ENCODE measurements at places on chromosomes 6 and 20.

DNA sequence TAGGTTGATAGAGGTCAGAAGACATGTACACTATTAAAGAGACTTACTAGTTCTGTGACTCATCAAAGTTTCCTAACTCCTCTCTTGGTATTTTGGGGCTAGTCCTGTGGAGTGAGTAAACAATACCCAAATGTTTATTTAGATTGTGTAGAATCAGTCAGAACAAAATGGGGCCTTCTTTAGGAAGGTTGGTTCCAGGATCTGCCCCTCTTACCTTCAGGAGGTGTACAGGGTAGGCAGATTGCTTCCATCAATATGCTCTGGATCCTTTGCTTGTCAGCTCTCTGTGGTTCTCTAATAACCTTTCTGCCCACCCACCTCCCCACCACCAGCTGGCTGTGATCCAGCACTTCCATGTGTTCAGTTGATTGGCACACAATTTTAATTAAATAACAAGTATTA, 107.0 kb downstream of the POPDC3 start:
- DNase-seq: no peak

GRCh38 chr6:116393430-116393829, 22.7 kb downstream of the DSE start:
- DNase-seq: no peak

GRCh38 chr6:7138921-7139358, 31.2 kb downstream of the RREB1 start:
- DNase-seq: no peak

DNA sequence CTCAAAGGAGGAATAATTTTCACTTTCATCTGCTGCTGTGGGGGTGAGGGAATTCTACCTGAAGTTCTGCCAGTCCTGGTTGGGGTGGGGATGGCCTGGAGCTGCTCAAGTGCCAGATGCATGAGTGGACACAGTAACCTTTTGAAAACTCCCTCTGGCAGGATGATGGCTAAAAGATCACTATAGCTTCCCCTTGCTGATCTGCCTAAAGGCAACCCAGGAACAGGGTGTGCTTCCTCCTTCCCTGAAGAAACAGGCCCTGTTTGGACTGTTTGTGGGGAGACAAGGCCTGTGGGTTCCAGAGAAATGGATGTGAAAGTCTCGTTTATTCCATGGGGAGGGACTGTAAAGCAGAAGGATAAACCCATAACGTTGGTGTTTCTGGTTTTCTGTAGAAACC, 176.9 kb downstream of the DTNBP1 start:
- no peak for DNase-seq

- no peak for DNase-seq
Measured at GRCh38 chr20:17511401-17511800, 19.8 kb downstream of the BFSP1 start.

- DNase-seq: no peak
Measured at GRCh38 chr6:44708208-44708607, 320.7 kb downstream of the CDC5L start.

DNA sequence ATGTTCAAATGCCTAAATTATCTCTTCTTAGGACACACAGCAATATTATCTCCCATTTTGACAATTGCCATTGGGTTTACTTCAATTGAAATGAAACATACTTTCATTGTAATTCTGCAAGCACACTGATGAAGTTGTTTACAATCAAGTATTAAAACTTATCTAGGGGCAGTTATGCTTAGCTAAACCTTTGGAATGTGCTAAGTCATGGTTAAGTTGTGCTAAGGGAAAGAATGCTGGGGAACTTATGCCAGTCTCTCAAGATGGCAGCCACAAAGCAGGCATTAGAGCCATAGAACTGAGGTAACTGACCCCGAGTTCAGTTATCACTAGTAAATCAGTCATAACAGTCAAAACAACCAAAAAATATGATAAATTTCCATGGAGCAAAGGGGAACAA, 59.1 kb upstream of the NT5E start:
- no peak for DNase-seq

DNA sequence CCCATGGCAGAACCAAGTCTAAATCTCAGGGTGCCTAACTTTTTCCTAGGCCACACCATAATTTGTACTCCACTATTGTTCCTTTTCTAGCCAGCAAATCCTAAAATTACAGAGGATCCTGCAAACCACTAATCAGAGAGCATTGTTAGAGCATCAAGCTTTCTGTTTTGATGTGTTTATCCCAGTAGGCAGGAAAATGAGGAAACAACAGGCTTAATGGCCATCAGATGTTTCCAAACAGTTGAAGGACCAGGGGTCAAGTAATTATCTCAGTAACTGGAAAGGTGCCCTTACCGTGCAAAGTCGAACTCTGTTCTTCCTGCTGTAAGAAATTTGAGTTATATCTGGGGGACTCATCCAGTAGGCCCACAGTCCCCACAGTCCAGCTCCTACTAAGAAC, 58.7 kb downstream of the RALY start:
- DNase-seq: no peak

DNA sequence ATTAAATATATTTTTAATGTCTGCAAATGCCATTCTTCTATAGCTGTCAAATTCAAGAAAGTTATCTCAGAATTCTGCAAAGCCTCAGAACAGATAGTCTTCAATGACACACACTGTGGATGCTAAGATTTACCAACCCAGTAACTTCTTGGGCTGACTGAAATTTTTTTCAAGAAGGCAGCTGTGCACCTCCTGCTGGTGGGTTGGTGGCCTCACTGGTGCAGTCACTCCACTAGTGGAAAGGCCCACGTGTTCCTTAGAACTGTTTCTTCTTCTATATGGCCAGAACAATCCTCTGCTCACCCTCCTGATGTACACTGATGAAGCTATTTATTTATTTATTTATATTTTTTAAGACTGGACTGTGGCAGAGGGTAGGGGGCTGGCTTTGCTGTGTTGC, 28.1 kb upstream of the MTCL3 start:
- DNase-seq: no peak

DNA sequence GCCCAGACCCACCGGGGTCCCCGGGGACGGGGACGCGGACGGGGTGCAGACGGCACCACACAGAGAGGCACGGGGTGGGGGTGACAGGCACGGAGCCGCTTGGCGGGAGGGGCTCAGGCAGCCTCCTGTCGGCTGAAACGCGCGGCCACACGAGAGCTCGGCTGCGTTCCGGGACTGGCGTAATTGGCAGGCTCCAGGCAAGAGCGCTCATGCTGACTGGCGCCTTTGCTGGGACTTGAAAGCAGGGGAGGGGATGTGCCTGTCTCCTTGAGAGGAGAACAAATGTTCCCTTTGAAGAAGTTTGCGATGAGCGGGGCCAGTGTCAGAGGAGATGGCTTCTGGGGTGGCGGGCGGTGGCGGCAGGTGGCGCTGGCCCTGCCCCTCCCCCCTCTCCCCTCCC, 25.8 kb downstream of the BHLHE23 start:
- no peak for DNase-seq

GRCh38 chr6:111176038-111176759, 88.9 kb downstream of the SLC16A10 start:
- DNase-seq: no peak

- no peak for DNase-seq
Measured at GRCh38 chr6:140459209-140459608, 1084.8 kb upstream of the CITED2 start.

- DNase-seq: no peak
Measured at GRCh38 chr6:159461998-159462397, 231.0 kb downstream of the SOD2 start.

GRCh38 chr6:81693266-81693665, 59.2 kb downstream of the TENT5A start:
- no peak for DNase-seq

DNA sequence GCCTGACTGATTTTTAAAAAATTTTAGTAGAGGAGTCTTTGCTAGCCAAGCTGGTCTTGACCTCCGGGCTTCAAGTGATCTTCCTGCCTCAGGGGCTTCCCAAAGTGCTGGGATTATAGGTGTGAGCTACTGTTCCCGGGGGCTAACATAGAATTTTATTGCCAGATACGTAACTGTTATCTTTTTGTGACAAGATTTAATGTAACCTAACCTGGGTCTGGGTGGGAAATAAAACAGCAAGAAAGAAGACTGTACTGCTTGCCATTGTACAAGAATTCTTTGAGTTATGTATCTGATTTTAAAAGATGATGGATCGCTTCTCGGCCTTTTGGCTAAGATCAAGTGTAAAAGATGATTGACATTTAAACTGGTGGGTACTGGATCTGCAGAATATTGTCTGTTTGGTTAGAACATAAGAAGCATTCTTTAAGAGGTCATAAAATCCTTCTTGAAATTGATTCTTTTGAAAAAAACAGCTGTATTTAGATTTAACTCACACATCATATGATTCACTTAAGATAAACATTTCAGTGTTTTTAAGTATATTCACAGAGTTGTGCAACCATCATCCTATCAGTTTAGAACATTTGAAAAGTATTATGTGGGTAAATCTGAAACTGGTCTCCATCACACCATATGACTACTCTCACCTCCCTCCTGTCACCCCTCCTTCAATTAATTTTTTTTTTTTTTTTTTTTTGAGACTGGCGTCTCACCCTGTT, 21.6 kb downstream of the TPX2 start:
- DNase-seq: no peak

- DNase-seq: no peak
Measured at GRCh38 chr20:58327211-58327610, 17.7 kb downstream of the RAB22A start.

- no peak for DNase-seq
Measured at GRCh38 chr6:78688668-78689067, 178.7 kb upstream of the IRAK1BP1 start.

DNA sequence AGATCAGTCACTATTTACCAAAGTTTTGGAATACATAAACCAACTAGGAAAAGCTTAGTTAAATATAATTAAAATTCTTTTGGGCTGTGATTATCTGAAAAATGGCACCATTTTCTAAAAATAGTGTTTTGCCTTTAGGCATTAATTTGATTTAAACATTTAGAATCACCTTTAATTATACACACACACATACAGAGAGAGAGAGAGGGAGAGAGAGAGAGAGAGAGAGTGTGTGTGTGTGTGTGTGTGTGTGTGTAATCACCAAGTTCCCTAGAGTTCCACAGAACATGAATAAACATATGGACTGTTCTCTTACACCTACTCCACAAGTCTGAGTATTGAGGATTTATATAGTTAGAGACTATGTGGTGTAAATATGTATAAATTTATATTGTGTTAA, 141.2 kb upstream of the ATXN1 start:
- no peak for DNase-seq

DNA sequence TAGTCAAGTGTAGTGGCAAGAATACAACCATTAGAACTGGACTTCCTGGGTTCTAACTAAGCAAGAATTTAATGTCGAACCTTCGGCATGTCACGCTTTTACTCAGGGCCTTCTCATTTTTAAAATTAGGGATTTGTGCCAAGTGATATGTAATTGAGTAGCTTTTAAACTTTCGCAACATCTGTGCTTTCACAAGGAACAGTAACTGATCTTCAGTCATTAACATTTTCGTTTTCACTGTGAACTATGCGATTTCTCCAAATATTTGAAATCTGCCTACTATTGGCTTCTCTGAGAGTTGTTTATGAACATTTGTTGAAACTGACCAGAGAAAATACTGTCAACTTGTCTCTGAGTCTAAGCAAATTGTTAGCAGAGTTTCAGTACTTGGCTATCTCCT, 27.6 kb downstream of the GRM1 start:
- no peak for DNase-seq

- DNase-seq: peak; percentile 89
Measured at GRCh38 chr6:15248451-15249370, 2.8 kb downstream of the JARID2 start.

DNA sequence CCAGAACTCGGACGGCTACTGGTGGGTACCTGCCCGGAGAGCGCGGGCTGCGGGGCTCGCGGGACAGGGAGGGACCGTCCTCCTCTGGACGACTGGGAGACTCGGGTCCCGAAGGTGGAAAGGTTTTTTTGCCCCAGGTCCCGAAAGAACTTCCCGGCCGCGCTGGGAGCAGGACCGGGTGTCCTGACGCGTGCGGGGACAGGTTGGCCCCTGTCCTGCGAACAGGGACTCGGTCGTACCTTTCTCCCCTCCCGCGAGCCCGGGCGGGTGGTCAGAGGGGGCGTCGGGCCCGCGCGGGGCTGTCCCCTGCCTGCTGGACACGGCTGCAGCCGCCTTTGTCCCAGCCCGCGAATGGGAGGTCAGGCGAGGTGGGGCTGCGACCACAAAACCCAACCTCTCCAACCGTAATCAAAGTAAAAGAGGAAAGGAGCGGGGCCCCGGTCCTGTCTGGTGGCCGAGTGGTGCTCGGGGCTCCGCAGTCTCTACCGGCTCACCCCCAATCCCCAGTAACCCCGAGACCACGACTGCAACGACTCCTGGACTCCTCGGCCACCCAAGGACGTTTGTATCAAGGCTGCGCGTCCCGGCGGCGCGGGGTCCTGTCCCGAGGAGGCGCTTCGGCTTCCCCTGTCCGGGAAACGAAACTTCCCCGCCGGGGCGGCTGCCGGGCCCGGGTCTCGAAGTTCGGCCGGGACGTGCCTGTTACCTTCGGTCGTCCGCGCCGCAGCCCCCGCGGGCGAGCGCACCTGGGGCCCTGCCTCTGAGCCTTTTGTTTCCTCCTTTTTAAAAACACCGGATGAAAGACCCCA, 798 bp downstream of the DSP start:
- no peak for DNase-seq

DNA sequence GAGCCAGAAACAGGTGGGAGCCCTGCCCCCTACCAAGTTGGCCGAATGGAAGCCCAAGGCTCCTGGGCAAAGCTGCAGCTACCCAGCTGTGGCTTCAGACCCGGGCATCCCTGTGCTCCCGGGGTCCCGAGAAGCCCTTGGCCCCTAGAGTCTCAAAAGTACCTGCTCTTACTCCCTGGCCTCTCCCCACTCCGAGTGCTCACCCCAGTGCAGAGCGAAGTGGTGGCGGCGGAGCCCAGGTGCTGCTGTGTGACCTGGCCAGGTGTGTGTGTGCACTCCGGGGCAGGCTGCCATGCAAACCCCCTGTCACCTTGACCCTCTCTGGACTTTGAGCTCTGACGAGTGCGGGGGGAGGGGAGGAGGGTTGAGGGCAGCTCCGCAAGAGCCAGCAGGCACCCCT, 493.8 kb upstream of the MANEA start:
- DNase-seq: no peak

DNA sequence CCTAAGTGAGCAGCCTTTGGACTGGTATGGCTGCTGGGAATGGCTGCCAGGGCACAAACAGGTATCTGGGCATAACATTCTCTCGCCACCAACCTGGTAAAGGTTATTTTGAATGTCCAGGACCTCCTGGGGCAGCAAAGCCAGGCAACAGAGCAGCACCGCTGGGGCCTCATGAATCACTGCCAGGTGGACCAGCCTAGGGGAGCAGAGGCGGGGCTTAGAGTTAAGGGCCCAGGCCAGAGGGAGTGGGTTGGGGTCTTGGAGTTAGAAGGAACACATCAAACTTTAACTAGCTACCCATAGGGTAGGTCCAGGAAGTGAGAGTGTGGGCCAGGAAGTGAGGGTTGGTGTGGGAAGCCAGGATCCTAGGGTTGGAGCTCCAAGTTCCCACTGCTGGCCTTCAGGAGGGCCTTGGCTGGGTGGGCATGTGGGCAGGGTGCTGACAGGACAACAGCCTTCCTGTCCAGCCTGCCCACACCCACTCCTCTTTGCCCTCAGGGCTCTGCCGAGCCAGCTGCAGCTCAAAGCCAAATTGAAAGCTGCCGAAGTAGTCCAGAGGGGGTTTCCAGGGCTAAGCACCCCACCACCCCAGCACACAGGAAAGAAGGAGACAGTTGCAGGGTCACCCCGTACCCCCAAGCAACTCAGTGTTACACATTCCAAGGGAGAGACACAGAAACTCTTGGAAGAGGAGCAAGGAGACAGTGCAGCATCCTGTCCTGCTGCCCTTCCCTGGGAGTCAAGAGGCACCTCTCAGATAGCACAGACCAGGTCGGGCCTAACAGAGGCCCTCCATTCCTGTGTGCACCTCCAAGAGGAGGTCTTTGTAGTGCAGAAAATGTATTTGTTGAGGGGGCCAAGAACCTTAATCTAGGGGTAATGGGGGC, 2.6 kb downstream of the NFKBIE start:
- no peak for DNase-seq

GRCh38 chr6:20830576-20830975, 296.3 kb downstream of the CDKAL1 start:
- no peak for DNase-seq
